ENCODE measurements at places on chromosomes 5 and 9. TPM values are rescaled to one million over a fixed set of nuclear protein-coding genes. Genes with fewer than 3 reads are reported as not detected.

- no peak for DNase-seq
These were observed 19.2 kb downstream of the NOTCH1 start for GRCh38 chr9:136526625-136527066.

GRCh38 chr5:108524564-108524963 lies 142.7 kb upstream of the FBXL17 start:
- DNase-seq: no peak

Gene CCL21
- not detected for polyA plus RNA-seq

DNA sequence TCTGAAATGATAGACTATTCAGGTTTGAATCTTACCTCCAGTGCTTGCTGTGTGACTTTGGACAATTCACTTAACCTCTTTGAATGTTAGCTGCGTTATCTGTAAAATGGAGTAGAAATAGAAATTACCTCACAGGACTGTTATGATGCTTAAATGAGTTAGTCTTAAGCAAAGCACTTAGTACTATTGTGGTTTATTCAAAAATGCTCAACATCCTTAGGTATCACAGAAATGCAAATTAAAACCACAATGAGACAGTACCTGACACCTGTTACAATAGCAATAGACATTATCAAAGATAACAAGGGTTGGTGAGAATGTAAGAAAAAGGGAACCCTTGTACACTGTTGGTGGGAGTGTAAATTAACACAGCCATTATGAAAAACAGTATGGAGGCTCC lies 77.6 kb upstream of the FREM1 start:
- no peak for DNase-seq

- DNase-seq: no peak
These were observed 79.3 kb upstream of the PRLR start for GRCh38 chr5:35309365-35310130.

- DNase-seq: no peak
These were observed 510.4 kb downstream of the CCDC171 start for GRCh38 chr9:16063241-16063591.

Gene CXCL14
- not detected for polyA plus RNA-seq

GRCh38 chr9:91392435-91392834 lies 30.7 kb upstream of the AUH start:
- no peak for DNase-seq

- no peak for DNase-seq
These were observed 173.2 kb upstream of the FBN2 start for GRCh38 chr5:128711216-128711615.

Gene FOXD4L6
- not detected for polyA plus RNA-seq

DNA sequence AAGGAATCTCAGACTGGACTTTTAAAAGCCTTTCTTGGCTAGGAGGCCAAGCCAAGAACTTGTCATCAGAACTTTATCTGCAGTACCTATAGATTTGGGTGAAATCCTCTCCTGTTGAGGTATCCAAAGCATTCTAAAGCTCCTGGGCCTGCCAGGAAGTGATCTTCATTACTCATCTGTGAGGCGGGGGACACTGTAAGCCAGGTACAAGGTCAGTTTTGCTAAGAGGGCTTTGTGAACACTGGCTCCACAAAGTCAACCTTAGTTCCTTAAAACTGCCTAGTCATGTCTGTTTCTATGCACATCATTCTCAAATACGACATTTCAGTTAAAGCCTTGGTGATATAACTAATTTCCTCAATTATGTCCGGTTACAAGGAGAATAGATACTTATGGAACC lies 236.7 kb downstream of the PIK3R1 start:
- DNase-seq: no peak

- DNase-seq: no peak
These were observed 179.1 kb upstream of the SMIM23 start for GRCh38 chr5:171606414-171607024.

DNA sequence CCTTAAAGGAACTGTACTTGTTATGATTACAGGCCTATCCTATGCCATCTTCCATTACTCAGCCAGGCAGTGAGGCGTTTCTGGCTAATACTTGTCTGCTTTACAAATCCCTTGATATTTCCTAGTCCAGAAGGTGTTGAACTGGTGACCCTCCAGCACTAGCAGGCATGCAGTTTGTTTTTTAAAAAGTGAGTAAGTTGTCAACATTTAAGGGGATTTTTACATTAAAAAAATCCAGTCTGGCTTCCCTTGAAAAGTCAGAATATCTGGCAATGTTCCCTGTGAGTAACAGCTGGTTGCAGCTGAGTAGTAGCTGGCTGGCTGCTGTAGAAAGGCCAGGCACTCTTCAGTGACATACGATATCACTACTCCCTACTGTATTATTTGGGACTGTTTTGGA lies 21.8 kb downstream of the GRIN3A start:
- DNase-seq: no peak

Gene PCDHB5
- polyA plus RNA-seq: 0.68 TPM

DNA sequence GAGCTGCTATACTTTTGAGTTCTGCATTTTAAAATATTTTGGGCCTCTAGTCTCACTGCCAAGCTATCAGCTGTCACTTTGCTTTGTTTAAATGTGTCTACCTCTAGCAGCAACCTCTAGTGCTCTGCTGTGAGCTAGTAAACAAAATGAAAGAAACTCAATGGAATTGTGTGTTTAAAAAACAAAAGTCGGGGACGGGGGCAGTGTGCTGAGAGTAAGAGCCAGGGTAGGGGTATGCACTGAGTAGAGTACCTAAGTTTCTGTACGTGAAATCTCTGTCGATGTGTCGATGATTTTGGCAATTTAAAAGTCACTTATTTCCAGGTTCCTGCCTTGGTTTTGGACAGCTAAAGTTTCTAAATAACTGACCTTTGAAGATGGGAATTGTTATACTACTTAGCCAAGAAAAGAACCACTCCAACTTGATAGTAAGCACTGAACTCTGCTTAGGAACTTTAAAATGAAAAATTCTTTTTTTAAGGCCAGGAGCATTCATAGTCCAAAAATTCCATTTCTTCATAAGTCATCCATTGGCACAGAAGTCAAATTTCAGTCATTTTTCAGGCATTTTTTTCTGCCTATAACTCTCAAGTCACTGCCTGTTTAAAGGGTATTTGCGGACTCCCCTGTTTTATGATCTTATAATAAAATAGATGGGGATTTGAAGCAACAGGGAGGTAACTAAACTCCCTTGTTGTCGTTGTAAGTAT lies 111.5 kb downstream of the SAXO1 start:
- DNase-seq: no peak

- DNase-seq: no peak
These were observed 30.7 kb downstream of the ENHO start for GRCh38 chr9:34492051-34492450.

Gene CYLC2
- not detected for polyA plus RNA-seq

GRCh38 chr5:124592891-124593290 lies 153.5 kb downstream of the ZNF608 start:
- no peak for DNase-seq

Gene CMBL
- polyA plus RNA-seq: 37.2 TPM

Gene LHX3
- not detected for polyA plus RNA-seq

DNA sequence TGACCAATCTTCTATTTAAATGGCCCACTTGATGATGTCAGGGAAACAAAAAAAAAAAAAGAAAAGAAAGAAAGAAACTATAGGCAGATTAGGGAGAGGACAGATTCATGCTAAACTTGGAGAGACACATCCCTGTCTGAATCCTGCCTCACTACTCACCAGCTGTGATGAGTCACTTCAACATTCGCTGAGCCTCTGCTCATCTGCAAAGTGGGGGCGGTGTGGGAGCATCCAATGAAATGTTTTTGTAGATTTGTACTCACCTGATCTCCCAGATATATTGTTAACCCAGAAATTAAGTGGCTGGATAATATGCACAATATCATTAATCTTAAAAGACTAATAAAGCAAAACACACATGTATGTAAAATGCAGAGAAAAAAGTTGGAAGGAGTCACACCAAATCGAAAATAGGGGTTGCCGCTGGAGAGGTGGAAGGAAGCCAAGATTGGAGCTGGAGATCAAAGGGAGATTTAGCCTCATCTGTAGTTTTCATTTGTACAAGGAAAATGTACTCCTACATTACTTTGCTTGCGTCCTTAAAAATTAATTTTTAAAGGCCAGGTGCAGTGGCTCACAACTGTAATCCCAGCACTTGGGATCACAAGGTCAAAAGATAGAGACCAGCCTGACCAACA lies 17.0 kb upstream of the ERGIC1 start:
- no peak for DNase-seq

DNA sequence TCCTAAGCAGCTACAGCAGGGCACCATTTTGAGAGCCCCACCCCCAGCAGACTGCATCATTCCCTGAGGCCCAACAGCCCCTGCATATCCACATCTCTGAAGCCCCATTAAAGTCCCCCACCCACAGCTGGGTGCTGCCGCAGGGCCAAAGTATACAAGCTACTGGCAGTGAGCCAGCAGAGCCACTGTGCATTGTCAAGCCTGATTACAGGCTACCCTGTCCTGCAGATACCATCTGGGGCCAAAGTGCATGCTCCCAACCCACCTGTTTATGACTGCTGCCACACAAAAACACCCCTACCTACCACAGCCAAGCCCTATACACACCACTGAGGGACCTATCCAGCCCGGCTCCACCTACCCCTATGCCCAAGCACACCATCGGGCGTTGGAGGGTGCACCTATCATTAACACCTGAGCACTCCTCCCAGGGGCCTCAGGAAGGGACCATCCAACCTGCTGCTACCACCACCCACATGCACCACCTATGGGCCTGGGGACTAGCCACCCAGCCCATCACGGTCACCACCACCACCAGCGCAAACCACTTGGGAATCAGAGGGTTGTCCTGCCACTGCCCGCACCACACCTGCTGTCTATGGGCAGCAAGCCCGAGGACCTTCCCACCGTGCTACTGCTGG lies 105.0 kb downstream of the PLPP1 start:
- DNase-seq: no peak

Gene MRPL36
- polyA plus RNA-seq: 118 TPM

Gene TMEM252
- not detected for polyA plus RNA-seq

Gene EIF4EBP3
- 2.8 TPM for polyA plus RNA-seq

DNA sequence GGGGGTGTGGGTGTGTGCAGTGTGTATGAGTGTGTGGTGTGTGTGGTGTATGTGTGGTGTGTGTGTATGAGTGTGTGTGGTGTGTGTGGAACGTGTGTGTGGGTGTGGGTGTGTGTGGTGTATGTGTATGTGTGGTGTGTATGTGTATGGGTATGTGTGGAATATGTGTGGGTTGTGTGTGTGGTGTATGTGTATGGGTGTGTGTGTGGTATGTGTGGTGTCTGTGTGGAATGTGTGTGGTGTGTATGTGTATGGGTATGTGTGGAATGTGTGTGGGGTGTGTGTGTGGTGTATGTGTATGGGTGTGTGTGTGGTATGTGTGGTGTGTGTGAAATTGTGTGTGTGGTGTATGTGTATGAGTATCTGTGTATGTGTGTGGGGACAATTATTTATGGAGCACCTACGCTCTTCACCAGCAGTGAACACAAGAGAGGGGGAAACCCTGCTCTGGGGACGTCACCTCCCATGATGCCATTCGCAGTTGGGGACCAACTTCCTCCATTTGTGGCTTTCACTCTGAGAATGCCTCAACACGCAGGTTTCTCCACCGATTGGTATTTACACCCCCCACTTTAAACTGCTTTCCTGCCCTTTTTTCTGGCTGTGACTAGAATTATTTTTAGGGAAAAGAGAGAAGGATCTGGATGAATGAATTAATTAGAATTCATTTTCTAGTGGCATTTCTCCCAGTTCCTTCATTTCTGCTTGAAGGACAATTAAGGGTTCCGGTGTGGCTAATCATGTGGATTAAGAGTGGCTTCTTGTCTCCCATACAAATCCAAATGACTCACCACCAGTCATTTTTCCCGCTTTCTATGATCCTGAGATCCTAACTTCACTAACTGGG lies 238.1 kb downstream of the ROR2 start:
- DNase-seq: no peak

Gene GTF2H2C
- polyA plus RNA-seq: 40.9 TPM

- no peak for DNase-seq
These were observed 45.4 kb downstream of the PLGRKT start for GRCh38 chr9:5392285-5392684.

GRCh38 chr9:87081503-87081902 lies 134.2 kb upstream of the GAS1 start:
- no peak for DNase-seq

Gene FNBP1
- 19.1 TPM for polyA plus RNA-seq

Measured in AG04450 (cell line).